ENCODE measurements at places on chromosomes 6 and 20.
A peak's percentile ranks its signal among the peaks of the same experiment; 100 is the strongest.

DNA sequence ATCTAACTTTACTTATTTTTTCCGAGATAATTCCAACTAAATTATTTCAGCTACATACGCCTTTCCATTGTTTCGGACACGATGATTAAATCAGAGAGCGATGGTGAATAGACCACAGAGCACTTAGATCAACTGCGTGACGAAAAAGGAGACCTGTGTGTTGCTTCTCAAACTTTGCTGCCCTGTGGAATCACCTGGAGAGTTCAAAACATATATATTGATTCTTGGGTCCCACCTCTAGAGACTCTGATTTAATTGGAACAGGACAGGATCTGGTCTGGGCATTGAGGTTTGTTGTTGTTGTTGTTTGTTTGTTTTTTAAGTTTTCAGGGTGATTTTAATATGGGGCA, 401 bp upstream of the TNFRSF21 start:
- DNase-seq = no peak

DNA sequence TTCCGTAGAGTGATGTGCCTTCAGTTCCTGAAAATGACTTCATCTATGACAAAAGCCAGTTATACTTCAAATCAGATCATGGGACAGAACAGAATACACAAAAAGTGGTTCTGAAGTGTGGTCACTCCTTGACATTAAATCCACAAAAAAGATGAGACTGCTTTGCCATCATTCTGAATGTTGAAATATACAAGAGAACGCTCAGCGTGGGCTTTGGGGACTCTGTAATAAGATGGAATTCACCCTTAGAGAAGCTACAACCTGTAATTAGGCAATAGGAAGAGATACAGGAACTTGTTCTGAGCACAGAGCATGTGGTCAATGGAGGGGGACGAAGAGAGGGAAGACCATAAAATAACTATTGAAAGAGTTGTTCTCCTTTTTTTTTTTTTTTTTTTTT, 184.3 kb downstream of the CARMIL1 start:
- DNase-seq = no peak

- no peak for DNase-seq
These were observed 9.7 kb downstream of the PHF10 start for GRCh38 chr6:169714595-169714994.

GRCh38 chr6:156956286-156956685, 179.1 kb downstream of the ARID1B start:
- no peak for DNase-seq

DNA sequence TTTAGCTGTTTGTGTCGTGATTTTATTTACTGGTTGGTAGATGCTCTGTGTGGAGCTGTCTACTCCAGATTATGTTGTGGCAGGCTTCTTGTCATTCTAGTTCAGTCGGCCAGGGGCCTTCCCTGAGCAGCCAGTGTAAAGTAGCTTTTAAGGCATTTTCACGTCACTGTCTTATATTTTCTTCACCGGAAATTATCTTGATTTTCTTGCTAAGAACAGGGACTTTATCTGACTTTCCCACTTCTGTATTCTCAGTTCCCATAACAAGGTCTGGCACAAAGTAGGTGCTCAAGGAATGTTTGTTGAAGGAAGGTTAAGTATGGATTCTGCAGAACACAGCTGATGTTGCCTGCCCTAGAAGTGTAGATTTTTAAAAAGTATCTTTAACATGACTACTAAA, 868 bp downstream of the LTV1 start:
- DNase-seq = no peak

GRCh38 chr20:25038103-25038410, 19.9 kb downstream of the ACSS1 start:
- DNase-seq = no peak

DNA sequence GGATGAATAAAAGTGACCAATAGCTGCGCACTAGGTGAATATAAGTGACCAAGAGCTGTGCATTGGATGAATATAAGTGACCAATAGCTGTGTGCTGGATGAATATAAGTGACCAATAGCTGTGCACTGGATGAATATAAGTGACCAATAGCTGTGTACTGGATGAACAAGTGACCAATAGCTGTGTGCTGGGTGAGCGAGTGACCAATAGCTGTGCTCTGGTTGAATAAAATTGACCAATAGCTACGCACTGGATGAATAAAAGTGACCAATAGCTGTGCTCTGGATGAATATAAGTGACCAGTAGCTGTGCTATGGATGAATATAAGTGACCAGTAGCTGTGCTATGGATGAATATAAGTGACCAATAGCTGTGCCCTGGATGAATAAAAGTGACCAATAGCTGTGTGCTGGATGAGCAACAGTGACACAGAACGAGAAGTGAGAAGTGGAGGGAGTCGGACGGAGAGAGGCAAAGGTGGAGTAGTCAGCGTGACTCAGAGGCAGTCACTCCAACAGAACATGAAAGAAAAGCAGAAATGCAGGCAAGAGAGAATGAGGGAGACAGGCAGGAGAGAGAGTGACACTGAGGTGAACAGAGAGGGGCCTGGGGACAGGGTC, 38.5 kb downstream of the RBM38 start:
- DNase-seq = no peak

- DNase-seq = no peak
These were observed 56.9 kb upstream of the FOXP4 start for GRCh38 chr6:41489120-41489851.

DNA sequence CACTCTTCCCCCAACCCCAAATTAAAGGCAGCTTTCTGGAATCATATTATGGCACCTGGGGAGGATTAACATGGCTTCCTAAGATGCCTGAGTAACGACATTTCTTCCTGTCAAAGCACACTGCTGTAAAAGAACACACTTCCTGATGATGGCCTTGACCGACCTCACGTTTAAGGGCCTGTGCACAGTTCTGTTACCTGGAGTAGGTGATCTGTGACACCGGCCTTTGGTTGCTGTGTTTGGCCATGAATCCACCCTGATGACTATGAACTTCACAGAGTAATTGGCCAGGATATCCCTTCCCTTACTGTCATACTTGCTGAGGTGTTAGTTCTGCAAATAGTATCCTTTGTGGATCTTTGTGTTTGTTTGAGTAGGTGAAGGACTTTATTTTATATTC, 45.8 kb downstream of the PLCB4 start:
- DNase-seq = no peak

- no peak for DNase-seq
These were observed 22.9 kb downstream of the UQCC2 start for GRCh38 chr6:33688451-33689147.

- no peak for DNase-seq
These were observed 114.8 kb downstream of the FOXO3 start for GRCh38 chr6:108675226-108676200.

DNA sequence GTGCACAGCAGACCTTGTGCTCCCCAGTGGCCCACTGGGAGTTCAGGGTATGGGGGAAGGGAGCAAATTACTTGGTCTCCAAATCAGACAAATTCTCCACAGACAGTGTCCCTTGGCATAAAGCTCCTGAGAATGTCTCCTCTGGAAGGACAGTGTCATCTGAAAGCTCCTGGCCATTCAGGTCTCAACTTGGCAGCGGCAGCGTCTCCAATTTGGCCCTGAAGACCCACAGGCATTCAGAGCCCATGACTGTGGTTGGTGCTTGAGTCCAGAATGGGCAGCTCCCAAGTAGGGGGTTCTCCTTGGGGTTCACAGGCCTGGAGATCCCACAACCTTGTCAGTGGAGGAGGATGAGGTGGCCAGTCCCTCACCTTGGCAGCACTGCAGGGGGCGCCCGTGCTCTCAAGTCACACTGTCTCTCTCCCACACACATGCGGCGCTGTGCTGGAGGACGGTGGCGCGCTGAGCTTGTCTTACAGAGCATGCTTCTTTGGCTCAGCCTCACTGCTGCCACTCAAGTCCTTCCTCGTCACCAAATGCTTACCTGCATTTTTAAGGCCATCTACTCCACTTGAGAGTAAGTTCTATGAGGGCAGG, 20.7 kb downstream of the DYNLRB1 start:
- DNase-seq = no peak

DNA sequence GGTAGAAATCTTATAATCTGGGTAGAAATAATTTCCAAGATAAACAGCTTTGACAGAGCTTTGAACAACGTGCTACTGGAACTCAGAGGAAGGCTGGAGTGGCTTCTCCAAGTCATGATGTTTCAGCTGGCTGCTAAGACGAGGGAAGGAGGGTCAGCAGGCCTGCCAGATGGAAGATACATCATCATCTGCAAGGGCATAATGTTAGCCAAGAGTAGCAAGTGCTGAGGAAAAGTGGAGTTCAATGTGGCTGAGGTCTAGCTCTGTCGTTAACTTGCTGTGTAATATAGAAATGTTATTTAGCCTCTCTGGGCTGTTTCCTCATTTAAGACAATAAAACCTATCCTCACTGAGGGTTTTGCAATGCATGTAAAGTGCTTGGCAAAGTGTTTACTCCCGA, 35.1 kb downstream of the RGS17 start:
- DNase-seq = no peak

GRCh38 chr20:25452333-25452732, 44.9 kb downstream of the GINS1 start:
- no peak for DNase-seq

- DNase-seq = no peak
These were observed 54.5 kb upstream of the DACT2 start for GRCh38 chr6:168374051-168374502.

GRCh38 chr20:45323731-45324130, 15.6 kb upstream of the MATN4 start:
- DNase-seq = no peak

DNA sequence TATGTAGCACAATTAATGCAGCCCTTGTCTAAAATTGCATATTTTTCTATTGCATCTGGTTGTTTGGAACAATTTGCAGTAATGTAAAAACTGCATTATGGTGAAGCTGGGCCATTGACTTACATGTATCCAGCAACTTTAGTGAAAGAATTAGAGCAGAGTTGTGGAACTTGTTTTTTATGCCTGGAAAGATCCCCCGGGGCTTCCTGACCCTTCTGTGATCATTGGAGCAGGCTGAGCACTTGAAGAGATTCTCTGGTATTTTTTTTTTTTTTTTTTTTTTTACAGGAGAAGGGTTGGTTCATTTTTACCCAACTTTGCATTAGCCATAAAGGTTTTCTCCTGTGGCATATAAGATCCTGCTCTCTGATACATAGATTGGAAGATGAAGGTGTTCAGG, 45.0 kb downstream of the LIN28B start:
- no peak for DNase-seq

- DNase-seq = no peak
These were observed 280.5 kb downstream of the SYNE1 start for GRCh38 chr6:152356662-152357061.

- DNase-seq = no peak
These were observed 79.2 kb downstream of the GCLC start for GRCh38 chr6:53465732-53466131.

GRCh38 chr6:38493931-38494547, 145.7 kb downstream of the BTBD9 start:
- peak; percentile 88 for DNase-seq

GRCh38 chr6:116136933-116137340, 11.0 kb upstream of the COL10A1 start:
- no peak for DNase-seq

DNA sequence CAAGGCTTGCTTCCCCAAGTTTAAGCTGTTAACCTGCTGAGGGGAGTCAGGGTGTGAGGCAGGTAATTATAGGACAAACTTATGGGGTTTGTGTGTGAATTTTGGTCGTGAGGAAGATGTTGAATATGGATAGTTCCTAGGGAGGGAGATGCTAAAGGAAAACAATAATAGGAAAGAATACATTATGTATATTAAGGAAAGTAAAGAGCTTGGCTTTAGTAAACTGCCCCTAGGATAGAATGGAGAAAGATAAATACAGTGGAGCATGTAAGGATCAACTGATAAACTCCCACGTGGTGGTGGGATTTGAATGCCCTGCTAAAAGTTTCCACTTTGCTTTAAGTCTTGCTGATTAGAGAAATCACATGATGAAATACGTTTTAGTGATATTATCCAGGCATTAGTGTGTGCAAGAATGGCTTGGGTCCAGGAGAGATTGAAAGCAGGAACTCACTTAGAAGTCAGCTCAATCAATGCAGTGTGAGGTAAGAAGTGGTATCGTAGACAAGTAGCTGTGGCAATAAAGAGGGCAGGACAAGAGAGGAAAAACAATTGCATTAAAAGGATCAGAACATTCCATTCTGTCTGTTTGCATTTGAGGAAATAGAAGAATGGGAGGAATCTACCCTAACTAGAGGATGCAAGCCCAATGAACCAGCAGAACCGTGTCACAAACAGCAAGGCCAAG, 52.5 kb downstream of the RPS12 start:
- no peak for DNase-seq

GRCh38 chr6:52261229-52261628, 16.9 kb upstream of the IL17F start:
- no peak for DNase-seq

GRCh38 chr20:50540620-50541605, 30.7 kb downstream of the PTPN1 start:
- no peak for DNase-seq

DNA sequence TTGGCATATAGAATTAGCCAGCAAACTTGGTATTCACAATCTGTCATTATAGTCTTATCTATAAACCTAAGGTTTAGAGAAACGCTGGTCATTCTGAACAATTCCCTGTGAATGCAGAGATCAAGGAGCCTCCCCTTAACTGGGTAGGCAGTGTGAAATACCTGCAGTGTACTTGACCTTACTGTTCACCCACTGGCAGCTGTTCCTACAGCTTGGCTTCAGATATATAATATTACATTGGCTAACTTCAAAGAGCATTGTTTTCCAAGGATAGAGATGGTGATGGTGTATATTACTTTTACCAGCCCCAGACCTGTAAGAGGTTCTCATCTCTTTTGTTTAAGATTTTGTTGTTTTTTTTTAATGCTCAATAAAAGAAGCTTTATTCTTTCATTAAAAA, 168.3 kb downstream of the ESR1 start:
- no peak for DNase-seq

DNA sequence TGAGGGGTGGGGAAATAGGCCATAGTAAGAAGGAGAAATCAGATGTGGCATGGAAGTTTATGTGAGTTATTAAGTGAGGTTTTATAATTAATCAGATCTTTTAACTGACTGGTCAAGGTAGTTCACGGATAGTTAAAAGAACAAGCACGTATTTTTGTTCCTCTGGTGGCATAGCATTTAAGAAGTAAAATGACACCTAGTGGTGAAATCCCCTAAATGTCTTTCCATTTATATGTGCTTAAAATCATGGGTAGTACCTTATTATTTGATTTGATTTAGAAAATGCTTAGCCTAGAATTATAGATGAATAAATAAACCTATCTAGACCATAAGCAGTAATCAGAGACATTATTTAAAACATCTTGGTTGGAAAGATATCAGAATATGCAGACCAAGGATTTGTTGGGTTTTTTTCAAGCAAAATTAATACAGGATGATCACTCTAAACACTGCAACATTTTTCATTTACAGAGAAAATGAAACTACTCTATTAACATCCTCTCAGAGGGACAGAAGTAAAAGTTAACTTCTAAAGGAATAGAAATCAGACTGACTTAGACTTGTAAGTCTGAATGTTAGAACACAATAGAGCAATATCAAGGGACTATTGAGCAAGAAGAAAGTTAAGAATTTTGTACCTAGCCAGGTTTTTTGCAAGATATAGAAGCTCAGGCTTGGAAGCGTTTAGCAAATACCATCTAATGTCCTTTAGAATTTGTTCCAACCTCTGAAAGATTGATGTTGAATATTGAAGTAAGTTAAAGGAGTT, 81.1 kb downstream of the STXBP5 start:
- no peak for DNase-seq

All from mesothelial cell of epicardium (in vitro differentiated cells).